ENCODE measurements at places on chromosomes 2 and 18.
A peak's percentile ranks its signal among the peaks of the same experiment; 100 is the strongest.

- DNase-seq, result no peak
Measured at GRCh38 chr2:16546128-16546754, 119.4 kb downstream of the CYRIA start.

DNA sequence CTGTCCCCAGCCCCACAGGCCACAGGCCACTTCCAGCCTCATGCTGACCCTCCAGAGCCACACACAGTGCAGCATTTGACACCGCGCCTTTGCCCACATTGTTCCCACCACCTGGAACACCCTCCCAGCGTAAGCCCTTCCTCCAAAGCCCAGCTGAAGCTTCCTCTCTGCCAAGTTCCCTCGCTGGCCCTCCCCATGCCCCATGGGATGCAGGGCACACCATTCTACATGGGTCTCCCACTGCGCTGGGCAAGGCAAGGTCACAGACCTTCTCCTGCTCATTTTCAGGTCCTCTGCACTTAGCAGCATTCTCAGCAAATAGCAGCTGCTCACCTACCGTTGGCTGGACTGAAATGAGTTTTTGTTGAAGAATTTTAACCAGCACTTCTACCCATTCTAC lies 455.5 kb downstream of the EIPR1 start:
- no peak for DNase-seq

- peak; percentile 56 for DNase-seq
Measured at GRCh38 chr2:232623768-232624765, 9.3 kb upstream of the EFHD1 start.

GRCh38 chr2:191705084-191705483 lies 27.1 kb downstream of the NABP1 start:
- no peak for DNase-seq

DNA sequence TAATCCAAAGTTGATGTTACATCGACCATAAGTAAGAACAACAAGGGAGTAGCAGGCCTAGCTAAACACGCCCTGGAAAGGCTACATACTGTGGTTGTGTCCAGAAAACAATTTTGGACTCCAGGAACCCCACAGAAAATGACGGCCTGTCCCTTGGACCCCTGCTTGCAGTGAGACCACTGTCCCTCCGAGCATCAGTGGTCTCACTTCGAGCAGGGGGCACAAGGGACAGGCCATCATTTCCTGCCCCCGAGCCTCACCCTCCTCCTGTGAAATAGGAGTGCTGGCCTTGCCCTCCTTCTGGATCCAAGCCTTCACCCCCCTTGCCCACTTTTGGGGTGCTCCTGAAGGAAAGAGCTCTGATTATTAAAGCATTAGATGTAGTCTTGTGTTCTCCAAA lies 144.4 kb downstream of the CTIF start:
- no peak for DNase-seq

GRCh38 chr2:172284209-172284608 lies 143.2 kb upstream of the ITGA6 start:
- DNase-seq, result no peak

DNA sequence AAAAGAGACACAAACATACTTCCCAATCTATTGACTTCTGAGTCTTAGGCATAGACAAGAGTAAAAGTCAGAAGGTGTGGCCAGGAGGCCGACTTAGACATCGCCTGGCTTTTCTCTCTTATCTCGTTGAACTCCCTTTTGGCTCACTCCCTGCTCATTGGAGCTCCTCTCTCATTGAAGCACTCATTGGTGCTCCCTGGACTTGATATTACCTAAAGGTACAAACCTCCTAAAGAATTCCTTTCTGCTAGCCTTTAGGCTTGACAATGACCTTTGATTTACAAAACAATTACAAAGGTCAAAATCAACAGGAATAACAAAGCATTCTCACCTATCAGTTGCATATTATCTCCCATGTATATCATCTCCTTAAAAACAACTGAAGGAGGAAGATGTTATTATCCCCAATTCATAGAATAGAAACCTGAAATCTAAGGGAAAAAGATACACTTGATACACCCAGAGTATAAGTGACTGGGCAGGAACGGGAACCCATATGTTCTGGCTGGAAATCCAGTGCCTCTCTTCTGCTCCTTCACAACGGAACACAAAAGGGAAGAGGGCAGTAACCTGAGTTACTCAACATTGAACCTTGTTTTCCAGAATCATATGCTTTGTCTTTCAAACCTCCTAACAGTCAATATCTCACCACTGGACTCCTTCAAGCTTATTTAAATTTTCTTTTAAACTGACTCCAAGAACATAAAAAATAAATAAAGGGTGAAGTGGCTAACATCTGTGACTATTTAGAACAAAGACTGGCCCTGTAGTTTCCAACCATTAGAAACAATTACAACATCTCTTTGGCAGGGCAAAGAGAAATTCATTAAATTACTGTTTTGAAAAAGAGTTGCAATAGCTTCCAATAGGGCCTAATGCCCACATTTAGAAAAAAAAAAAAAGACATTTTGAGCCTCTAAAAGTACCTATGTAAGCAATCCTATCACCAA lies 1247.9 kb downstream of the LRP1B start:
- DNase-seq, result no peak

GRCh38 chr18:64017870-64018269 lies 48.0 kb downstream of the SERPINB8 start:
- DNase-seq, result peak; percentile 18

DNA sequence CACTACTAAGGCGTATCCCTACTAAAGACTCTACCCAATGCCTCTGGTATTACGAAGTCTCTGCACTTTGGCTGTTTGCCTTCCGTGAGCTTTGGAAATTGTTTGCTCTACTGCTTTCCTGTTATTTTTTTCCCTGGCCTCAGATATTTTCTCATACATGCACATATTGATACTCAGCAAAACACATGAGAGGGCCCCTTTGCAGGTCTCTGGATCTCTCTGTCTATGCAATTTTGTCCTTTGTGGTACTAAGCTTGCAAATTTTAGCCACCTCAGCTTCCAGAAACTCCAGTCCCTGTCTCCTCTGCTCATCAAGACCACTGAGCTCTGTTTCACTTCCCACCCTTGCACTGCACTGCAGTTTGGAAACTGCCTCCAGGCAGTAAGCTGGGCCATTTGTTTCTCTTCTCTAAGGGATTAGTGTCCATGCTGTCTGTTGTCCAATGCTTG lies 46.6 kb downstream of the TAF1B start:
- DNase-seq, result no peak

- DNase-seq, result no peak
Measured at GRCh38 chr2:107285621-107286299, 399.8 kb upstream of the ST6GAL2 start.

DNA sequence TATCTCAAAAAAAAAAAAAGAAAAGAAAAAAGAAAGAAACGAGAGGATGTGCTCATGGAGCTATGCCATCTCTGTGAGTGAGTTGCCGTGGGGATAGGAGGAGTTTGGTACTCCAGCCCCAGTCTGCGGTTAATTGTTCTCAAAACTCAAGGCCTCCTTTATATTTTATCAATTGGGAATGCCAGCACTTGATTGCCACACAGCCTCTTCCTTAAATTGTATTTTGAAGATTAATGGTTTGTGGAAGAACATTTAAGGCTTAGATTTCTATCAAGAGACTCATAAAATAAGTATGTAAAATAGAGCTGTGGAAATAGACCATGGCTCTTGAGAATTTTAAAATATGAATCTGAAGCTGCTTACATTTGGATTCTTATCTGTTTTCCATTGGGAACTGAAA lies 29.8 kb downstream of the KCNE4 start:
- DNase-seq, result no peak

DNA sequence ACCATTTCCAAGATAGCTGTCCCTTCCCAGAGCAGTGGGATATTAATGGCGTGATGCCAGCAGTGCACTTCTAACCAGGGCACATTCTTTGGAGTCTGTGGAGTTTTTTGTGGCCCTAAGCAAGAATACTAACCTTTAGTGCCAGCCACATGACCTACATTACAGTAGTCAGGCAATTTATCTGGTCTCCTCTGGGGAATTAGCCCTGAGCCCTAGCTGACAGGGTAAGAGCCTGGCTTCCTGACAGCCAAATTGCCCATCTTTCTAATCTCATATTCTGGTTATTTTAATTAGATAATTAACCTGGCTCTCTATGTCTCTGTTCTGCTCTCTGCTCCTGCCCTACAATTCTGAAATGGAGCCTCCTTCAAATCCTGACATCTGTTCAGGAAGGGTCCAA lies 5.2 kb downstream of the PFN4 start:
- DNase-seq, result no peak

GRCh38 chr2:219118504-219118903 lies 42.1 kb downstream of the NHEJ1 start:
- DNase-seq, result no peak

DNA sequence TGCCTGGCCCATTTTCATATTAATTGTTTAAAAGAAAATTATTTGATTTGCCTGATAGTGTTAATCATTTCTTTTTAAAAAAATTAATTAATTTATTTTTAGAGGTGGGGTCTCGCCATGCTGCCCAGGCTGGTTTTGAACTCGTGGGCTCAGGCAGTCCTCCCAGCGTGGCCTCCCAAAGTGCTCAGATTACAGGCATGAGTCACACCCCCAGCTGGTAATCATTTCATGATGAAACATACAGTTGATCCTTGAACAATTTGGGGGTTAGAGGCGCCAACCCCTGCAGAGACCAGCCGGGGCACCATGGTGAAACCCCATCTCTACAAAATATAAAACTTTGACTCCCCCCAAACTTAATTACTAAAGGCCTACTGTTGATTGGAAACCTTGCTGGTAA lies 7.9 kb downstream of the GPN1 start:
- DNase-seq, result peak; percentile 25

DNA sequence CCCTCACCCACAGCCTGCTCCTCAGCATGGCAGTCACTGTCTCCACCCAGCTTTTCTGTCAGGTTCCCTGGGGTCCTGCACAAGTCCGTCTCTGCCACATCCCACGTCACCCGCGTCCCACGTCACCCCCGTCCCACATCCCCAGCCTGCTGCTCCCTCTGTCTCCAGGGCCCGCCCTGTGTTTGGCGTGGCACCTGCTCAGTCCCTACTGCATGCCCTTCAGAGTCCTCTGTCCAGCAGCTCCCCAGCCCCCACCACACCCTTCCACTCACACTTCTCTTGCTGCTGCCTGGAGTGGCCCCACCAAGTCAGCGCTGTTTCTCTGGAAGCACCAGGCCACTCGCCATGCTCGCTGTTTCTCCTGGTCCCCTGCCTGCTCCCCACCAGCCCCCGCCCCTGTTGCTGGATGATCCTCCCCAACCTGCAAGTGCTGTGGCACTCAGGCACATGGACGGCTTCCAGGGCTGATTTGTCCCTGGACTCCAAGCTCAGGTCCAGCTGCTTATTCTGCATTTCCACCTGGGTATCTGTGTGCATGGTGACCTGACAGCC lies 18.8 kb downstream of the ATG4B start:
- DNase-seq, result no peak

DNA sequence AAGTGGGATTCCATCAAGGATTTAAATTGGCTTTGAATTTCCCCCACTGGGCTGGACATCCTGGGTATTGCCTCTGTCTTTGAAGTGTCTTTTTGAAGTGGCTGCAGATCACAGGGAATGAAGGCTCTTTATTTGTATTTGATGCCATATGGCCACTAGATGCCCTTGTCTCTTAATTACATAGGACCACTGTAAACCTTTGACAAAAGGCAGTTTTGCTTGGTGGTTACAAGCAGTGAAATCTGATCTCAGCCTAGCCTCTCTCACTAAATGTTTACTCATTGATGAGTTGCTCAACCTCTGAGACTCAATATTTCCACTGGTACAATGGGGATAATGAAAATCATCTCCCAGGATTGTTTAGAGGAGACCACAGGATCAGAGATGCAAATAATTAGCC lies 102.2 kb downstream of the INSIG2 start:
- DNase-seq, result no peak

GRCh38 chr18:8882632-8883408 lies 177.5 kb downstream of the MTCL1 start:
- DNase-seq, result no peak

- DNase-seq, result peak; percentile 45
Measured at GRCh38 chr18:10381951-10382350, 72.5 kb upstream of the APCDD1 start.

GRCh38 chr2:126975671-126976655 lies 77.3 kb downstream of the TEX51 start:
- DNase-seq, result no peak
